DMS153 (cell line): ENCODE measurements at places on chromosomes 11 and 22.
A peak's percentile ranks its signal among the peaks of the same experiment; 100 is the strongest.

DNA sequence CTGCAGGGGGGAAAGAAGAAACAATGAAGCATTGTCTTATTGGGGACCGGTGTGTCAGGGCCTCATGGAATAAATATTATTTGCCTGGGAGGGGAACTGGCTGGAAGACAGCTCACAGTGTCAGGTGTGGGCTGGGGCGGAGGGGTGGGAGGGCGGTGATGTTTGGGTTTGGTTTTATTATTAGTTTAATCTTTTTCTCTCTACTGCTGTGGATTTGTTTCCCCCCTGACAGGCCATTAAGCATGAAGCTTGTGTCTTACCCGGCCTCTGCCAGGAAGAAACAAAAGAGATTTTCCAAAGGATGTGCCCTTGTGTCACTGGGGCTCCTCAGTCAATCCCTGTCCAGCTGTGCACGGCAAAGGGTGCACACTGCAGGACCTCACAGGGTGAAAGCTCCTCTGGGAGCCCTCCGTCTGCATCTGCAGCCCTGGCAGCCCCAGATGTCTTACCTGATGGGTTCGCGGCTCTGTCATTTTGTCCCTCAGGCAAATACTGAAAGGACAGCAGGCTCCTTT is 203.1 kb upstream of the TMEM45B start:
- DNase-seq, result no peak

DNA sequence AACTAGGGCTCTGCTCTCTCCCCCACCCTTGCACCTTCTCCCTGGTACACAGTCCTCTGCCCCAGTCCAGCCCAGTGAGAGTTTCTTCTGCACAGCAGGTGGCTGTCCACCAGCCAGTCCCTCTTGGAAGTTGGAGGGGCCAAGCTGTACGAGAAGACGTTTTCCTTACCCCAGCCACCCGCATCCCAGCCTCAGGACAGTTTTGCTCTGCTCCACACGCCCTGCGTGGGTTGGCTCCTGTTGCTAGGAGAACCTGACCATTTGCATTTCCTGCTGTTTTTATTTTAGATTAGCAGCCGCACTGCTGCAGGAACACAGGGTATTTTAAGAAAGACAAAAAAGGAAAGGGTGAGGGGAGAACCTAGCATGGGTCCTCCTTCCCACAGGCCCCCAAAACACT is 17.6 kb upstream of the NRGN start:
- no peak for DNase-seq

- no peak for DNase-seq
These were observed 478.2 kb downstream of the BUD13 start for GRCh38 chr11:116294630-116295029.

DNA sequence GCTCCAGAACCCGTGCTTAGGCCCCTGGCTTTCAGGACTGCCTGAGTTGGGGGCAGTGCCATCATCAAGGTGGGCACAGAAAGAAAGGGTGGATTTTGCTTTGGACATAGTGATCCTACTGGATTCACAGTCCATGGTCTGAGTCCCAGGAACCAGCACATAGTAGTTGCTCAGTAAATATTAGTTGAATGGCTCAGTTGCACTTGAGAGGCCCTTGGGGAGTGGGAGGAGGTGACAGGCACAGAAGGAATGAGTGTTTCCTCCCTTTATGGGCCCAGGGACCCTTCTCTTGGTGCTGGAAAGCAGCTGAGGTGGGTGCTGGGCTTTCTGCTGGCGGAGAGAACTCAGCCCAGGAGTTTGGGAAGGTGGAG is 16.6 kb downstream of the ARHGEF17 start:
- DNase-seq, result no peak

GRCh38 chr11:44267006-44267749 is 42.8 kb downstream of the ALX4 start:
- no peak for DNase-seq

- no peak for DNase-seq
These were observed 32.9 kb downstream of the MADD start for GRCh38 chr11:47302853-47303252.

DNA sequence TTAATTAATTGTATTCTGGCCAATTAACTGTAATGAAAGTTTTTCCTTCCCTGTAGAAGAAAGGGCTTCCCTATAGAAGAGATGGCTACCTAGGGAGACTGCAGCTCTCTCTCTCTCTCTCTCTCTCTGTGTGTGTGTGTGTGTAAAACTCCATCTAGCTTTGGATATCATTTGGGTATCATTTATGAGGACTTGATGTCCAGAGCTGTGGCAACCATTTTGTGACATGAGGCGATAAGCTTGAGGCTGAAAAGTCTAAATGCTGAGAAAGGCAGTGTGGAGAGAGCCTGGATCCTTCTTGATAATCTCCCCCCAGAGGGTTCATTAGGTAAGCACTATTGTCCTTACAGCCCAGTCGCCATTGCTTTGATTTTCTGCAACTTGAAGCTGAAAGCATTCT is 30.7 kb upstream of the RASD2 start:
- no peak for DNase-seq

GRCh38 chr22:38943201-38943600 is 14.2 kb upstream of the APOBEC3A start:
- DNase-seq, result no peak

GRCh38 chr11:134202661-134203060 is 21.1 kb downstream of the NCAPD3 start:
- no peak for DNase-seq

GRCh38 chr11:70054004-70054403 is 24.1 kb upstream of the ANO1 start:
- DNase-seq, result no peak

GRCh38 chr11:22577854-22578253 is 47.8 kb downstream of the FANCF start:
- DNase-seq, result no peak

DNA sequence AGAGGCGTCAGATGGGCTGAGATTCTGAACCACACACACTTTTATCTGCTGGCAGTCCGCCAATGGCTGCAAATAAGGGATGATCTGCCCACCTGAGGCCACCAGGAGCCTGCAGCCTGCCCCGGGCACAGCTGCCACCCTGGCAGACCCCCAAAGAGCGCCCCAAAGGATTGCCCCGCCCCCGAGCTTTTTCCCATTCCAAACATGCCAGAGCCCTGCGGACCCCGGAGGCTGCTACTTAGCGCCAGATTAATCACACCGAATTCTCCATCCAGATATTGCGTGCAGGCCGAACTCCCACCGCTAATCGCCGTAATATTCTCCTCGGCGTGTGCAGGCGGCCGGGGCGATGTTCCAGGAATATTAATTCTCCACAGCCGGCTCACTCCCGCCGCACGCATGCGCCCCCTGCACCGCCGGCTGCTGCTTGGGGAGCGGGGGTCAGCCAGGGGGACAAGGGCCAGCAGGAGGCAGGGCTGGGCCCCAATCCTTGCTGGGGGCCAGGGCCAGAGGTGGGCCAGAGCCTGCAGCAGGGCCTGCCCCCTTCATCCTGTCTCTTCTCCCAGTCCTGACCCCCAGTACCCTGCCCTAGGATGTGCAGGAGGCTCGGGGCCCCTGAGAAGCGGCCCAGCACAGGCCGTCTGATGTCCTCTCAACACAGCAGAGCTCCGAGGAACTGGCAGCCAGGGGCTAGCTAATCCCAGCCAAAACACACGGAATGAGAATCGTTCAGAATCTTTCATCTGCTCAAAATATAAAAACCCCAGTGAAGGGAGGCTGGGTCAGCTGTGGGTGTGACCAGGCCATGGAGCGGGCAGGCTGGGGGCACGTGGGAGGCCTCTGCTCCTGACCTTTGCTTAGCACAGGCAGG is 19.5 kb upstream of the TCF20 start:
- DNase-seq, result no peak

GRCh38 chr11:36160091-36160490 is 129.1 kb downstream of the COMMD9 start:
- DNase-seq, result no peak

GRCh38 chr11:127651888-127652221 is 651.3 kb upstream of the KIRREL3 start:
- DNase-seq, result no peak

DNA sequence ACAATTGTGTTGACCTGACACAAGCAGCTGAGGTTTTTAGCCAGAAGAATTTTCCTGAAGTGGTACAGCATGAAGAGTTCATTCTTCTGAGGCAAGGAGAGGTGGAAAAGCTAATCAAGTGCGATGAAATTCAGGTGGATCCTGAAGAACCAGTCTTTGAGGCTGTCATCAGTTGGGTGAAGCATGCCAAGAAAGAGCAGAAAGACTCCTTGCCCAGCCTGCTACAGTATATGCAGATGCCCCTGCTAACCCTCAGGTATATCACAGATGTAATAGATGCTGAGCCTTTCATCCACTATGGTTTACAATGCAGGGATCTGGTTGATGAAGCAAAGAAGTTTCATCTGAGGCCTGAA is 12.9 kb upstream of the SCARF2 start:
- DNase-seq, result no peak

DNA sequence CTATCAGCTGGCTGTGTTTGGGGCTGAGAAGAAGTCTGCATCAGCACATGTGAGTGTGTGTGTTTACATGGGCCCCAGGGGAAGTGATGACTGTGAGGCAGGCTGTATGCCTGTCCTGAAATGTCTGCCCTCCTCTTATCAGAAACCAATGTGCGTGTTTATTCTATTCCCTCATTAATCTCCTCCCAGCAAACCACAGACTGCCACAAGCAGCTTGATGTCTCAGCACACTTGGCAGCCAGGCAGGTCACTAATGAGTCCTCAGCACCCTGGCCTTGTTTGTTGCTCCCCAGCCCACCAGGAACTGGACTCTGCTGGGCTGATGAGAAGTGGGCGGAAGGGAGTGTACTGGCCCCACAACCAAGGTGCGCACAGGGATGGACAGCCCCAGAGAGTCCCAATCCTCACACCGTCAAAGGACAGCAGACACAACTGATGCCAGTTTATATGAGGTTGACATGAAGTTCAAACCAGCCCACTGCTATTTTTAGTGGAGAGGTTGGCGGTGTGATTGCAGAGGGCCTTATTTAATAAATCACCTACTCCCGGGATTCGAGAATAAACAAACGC is 225.8 kb downstream of the ETS1 start:
- DNase-seq, result peak; percentile 98

- DNase-seq, result no peak
These were observed 11.1 kb downstream of the NUMA1 start for GRCh38 chr11:72069200-72069599.

DNA sequence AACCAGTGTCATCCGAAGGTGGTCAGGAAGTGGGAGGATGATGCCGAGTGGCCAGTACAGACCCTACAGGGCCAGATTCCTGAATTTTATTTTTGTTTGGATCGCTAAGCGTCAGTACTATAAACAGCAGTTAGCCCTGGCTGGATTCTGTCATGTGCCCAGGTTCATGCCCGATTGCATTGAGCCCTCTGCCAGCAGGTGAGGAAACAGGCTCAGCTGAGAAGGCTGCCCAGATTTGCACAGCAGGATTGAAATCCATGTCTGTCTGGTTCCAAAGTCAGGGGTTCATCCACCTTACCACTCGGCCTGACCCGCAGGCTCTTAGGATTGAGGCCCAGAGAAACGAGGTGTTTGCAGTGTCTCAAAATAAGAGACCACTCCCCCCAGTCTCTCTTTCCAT is 9.1 kb upstream of the TBC1D22A start:
- DNase-seq, result no peak

GRCh38 chr11:44702889-44703288 is 23.9 kb upstream of the TSPAN18 start:
- DNase-seq, result no peak

- DNase-seq, result no peak
These were observed 36.4 kb upstream of the TPBGL start for GRCh38 chr11:75204012-75204674.

GRCh38 chr11:128231845-128232410 is 355.4 kb downstream of the ETS1 start:
- no peak for DNase-seq
